ENCODE measurements at places on chromosomes 5 and 9.

- DNase-seq = no peak
Observed at GRCh38 chr5:15938186-15938585, 241.4 kb downstream of the MARCHF11 start.

- DNase-seq = no peak
Observed at GRCh38 chr5:111131356-111131755, 39.2 kb downstream of the WDR36 start.

- no peak for DNase-seq
Observed at GRCh38 chr9:26746357-26747072, 146.1 kb downstream of the CAAP1 start.

DNA sequence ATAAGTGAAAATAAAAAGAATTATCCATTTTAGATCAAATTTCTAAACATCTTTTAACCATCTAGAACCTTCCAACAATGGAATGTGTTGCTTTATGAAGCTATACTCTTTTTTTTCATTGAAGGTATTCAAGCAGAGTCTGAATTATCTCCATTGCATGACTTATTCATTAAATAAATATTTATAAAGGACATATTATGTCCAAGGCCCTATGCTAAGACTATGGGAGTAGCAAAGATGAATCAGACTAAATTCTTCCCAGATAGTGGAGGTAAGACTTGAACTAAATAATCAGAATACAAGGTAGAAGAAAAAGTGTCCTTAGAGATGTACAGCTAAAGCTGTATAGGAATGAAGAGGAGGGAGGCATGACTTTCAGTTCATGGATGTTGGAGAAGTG is 215.5 kb upstream of the RGMB start:
- DNase-seq = no peak

- peak; percentile 57 for DNase-seq
Observed at GRCh38 chr5:146541958-146542849, 26.2 kb upstream of the GPR151 start.

DNA sequence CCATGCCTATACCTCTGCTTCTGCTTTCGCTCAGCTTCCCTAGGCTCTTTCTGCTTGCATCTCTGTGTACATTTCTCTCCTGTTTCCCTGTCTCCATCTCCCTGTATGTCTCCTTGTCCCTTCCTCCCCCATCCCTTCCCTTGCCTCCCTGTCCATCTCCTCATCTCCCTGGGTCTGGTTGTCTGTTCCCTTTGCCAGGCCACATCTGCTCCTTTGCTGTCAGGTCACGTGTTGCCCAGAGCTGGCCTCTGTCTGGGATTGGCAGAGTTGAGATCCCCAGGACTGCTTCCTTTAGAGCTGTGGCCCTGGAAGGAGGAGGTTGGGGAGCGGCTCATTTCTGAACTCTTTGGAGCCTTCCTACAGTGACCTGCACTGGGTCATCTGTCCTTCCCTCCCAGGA is 31.8 kb upstream of the PTGS1 start:
- no peak for DNase-seq

DNA sequence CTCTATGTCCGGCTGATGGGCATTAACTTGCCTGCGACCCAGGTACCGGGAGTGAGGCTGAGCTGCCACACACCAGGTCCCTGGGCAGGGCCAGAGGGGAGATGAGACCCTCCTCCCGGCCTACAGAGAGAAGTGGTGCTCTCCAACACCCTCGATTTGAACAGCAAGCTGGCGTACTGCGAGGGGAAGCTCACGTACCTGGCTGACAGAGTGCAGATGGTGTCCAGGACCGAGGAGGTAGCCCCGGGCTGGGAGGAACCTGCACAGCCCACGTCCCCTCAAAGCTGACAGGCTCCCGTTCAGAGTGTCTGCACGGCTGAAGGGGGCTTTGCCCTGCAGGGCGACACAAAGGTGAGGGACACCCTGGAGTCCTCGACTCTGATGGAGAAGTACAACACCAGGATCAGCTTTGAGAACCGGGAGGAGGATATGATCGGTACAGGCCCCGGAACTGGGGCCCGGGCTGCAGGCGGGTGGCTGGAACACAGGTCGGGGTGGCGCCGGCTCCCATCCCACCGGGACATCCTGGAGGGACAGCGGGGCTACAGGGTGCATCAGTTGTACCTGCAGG is 1.0 kb upstream of the RABL6 start:
- no peak for DNase-seq

DNA sequence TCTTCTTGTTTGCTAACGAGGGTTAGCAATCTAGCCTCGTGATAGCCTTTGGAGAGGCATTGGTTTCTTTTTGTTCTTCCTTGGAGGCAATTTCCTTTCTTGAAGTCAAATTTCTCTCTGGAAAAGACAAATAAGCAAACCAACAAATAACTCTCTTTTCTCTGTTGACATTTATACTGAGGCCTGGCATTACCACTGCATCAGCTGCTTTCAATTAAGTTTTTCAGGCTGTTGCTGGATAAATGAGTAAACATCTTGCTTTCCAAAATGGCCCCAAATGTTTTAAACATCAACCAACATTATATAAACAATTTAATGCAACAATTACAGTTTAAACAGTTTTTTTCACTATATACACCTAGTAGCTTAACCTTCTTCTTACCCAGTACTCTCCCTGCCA is 264.4 kb downstream of the HTR1A start:
- DNase-seq = no peak

- DNase-seq = no peak
Observed at GRCh38 chr9:751137-752051, 90.1 kb upstream of the DMRT1 start.

DNA sequence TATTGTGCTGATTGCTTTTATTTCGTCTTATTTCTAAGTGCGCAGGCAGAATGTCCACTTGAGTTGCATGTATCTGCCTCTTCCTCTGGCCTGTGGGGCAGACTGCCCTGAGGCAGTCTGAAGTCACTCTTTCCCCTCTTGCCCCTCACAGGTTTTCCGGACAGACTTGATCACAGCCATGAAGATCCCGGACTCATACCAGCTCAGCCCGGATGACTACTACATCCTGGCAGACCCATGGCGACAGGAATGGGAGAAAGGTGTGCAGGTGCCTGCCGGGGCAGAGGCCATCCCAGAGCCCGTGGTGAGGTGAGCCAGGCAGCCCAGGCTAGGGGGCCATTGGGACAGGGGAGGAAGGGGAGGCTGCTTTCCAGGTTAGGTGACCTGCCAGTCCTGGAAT is 26.4 kb downstream of the JADE2 start:
- DNase-seq = no peak

- DNase-seq = no peak
Observed at GRCh38 chr5:36279054-36279698, 22.5 kb downstream of the RANBP3L start.
